Glomerular endothelial cell (primary cell): ENCODE measurements at places on chromosomes 4 and X. TPM values are rescaled to one million over a fixed set of nuclear protein-coding genes. Genes with fewer than 3 reads are reported as not detected.

ENAM gene
- not detected in 2 replicates for total RNA-seq

CXCL6 gene
- 2.2 and 5.8 TPM in 2 replicates for total RNA-seq

ZBED1 gene
- total RNA-seq: 48.6 and 54.2 TPM in 2 replicates

CTPS2 gene
- 13.3 and 15.5 TPM in 2 replicates for total RNA-seq

TKTL1 gene
- not detected in 2 replicates for total RNA-seq

EXOC1L gene
- not detected in 2 replicates for total RNA-seq

PCDH11X gene
- total RNA-seq: not detected in 2 replicates

BEX5 gene
- 0.47 TPM in 1 of 2 replicates, not detected in the other for total RNA-seq

TCEAL7 gene
- 8.5 and 16.2 TPM in 2 replicates for total RNA-seq

FSTL5 gene
- total RNA-seq: 0.18 TPM in 1 of 2 replicates, not detected in the other

RAB41 gene
- not detected in 2 replicates for total RNA-seq

TMEM164 gene
- 11.0 and 12.0 TPM in 2 replicates for total RNA-seq

MAGEA4 gene
- total RNA-seq: not detected in 2 replicates

TCEAL5 gene
- total RNA-seq: not detected in 2 replicates

PABPC4L gene
- 1.6 and 2.0 TPM in 2 replicates for total RNA-seq

RHOXF2 gene
- not detected in 2 replicates for total RNA-seq

VCX3B gene
- not detected in 2 replicates for total RNA-seq

COL25A1 gene
- total RNA-seq: 1.7 and 2.2 TPM in 2 replicates

ZBTB49 gene
- total RNA-seq: 3.6 and 3.8 TPM in 2 replicates

SLC9B2 gene
- 17.3 and 18.8 TPM in 2 replicates for total RNA-seq

LEF1 gene
- 0.58 and 0.92 TPM in 2 replicates for total RNA-seq

CXCL11 gene
- 1.0 and 6.4 TPM in 2 replicates for total RNA-seq

CT45A8 gene
- total RNA-seq: not detected in 2 replicates

ASIC5 gene
- not detected in 2 replicates for total RNA-seq

ARR3 gene
- total RNA-seq: not detected in 2 replicates

H2BW2 gene
- total RNA-seq: not detected in 2 replicates

TLR7 gene
- not detected in 2 replicates for total RNA-seq

CXCL5 gene
- total RNA-seq: 12.0 and 17.5 TPM in 2 replicates

ANKRD50 gene
- total RNA-seq: 43.2 and 52.3 TPM in 2 replicates

DGAT2L6 gene
- not detected in 2 replicates for total RNA-seq

HPRT1 gene
- 13.2 and 22.3 TPM in 2 replicates for total RNA-seq

SSX1 gene
- not detected in 2 replicates for total RNA-seq

ARHGAP6 gene
- total RNA-seq: 1.5 and 1.7 TPM in 2 replicates

FMR1NB gene
- not detected in 2 replicates for total RNA-seq

NIPAL1 gene
- total RNA-seq: 2.8 and 3.3 TPM in 2 replicates

FGF2 gene
- 3.0 and 4.9 TPM in 2 replicates for total RNA-seq

XKRX gene
- total RNA-seq: 0.23 TPM in 1 of 2 replicates, not detected in the other

DDIT4L gene
- total RNA-seq: 0.58 and 6.9 TPM in 2 replicates

NUDT10 gene
- total RNA-seq: 1.3 and 1.4 TPM in 2 replicates

TAF1 gene
- total RNA-seq: 34.8 and 42.4 TPM in 2 replicates

XAGE2 gene
- not detected in 2 replicates for total RNA-seq

CNKSR2 gene
- total RNA-seq: not detected in 2 replicates

IL13RA2 gene
- 0.12 TPM in 1 of 2 replicates, not detected in the other for total RNA-seq

MTMR8 gene
- total RNA-seq: 0.10 and 0.82 TPM in 2 replicates

FAT4 gene
- total RNA-seq: 17.3 and 30.7 TPM in 2 replicates

CT45A1 gene
- total RNA-seq: not detected in 2 replicates

SHISA3 gene
- 2.0 and 3.2 TPM in 2 replicates for total RNA-seq

GPRASP1 gene
- 0.58 and 1.9 TPM in 2 replicates for total RNA-seq

SMR3B gene
- total RNA-seq: not detected in 2 replicates

LIN54 gene
- 3.7 and 9.2 TPM in 2 replicates for total RNA-seq

FREM3 gene
- not detected in 2 replicates for total RNA-seq

MAGEC3 gene
- not detected in 2 replicates for total RNA-seq

LRIT3 gene
- total RNA-seq: 0.15 and 0.18 TPM in 2 replicates

ARHGEF6 gene
- 7.4 and 11.6 TPM in 2 replicates for total RNA-seq

SPATA4 gene
- total RNA-seq: not detected in 2 replicates

SRD5A3 gene
- total RNA-seq: 16.9 and 18.6 TPM in 2 replicates

CT45A3 gene
- total RNA-seq: not detected in 2 replicates

NKX6-1 gene
- total RNA-seq: 0.47 TPM in 1 of 2 replicates, not detected in the other
